ENCODE measurements at places on chromosomes 3 and 15.

- DNase-seq, result no peak
Observed at GRCh38 chr3:194787650-194788049, 102.0 kb downstream of the FAM43A start.

DNA sequence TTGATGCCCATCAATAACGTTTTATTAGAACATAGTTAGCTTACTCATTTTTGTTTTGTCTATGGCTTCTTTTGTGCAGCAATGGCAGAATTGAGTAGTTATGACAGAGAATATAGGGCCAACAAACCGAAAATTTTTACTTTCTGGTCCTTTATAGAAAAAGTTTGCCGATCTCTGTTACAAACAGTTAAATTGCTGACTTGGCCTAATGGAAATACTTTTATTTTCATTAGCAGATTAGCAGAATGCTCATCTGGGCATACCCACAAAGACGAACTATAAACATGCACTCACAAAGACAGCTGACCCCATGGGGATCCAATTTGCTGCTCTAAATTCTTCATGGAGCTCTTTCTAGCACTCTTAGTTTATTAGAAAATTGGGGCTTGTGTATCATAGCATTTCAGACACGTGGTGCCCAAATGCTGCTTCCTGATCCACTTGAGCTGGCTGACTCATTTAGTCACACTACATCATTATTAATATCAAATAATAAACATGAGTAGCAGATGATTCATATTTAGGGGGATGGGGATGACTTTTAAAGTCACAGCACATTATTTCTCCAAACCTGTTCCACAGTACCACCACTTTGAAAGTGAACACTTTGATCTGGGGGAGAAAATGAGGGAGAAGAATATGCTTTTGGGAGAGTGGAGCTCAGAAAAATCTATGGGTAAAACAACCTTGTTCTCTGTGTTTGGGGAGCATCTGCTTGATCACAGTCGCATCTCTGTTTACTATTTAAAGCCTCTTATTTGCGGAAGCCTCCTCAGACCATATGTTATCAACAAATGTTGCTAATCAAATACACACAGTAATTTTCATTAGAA lies 228.1 kb upstream of the FEZF2 start:
- DNase-seq, result no peak

DNA sequence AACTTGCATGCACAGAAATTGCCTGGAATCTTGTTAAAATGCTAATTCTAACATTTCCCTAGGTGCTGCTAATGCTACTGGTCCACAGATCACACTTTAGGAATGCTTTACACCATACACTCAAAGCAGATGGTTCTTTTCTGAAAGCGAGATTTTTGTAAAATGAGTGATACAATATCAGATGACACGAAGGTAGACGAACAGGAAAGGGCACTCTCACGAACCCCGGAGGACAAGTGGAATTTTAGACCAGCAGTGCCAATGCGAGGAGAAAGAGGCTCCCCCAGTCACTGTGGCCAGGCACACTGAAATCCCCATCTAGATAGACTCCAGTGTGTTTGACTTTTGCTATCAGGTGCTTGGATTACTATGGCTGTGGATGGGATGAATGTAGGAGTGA lies 21.0 kb downstream of the FAIM start:
- no peak for DNase-seq

GRCh38 chr15:45407786-45408185 lies 29.4 kb upstream of the GATM start:
- no peak for DNase-seq

DNA sequence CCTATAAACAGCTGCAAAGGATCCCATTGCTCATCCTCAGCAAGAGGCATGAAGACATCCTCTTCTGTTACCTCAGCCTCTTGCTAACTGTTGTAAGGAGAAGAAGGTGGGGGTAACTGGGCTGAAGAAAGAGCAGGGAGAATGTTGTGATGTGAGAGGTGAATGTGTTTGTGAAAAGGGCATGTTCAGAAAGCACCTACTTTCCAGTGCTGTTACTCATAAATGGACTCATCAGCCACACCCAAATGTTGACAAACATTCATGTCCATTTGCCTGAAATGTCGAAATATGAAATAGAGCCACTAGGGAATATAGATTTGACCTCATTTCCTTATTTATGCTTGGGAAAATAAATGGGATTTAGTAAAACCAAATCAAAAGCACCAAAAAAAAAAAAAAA lies 12.6 kb downstream of the SLC24A1 start:
- no peak for DNase-seq

GRCh38 chr3:122975924-122976293 lies 51.7 kb downstream of the SEMA5B start:
- no peak for DNase-seq

- no peak for DNase-seq
Observed at GRCh38 chr3:43373560-43373928, 87.2 kb downstream of the SNRK start.

DNA sequence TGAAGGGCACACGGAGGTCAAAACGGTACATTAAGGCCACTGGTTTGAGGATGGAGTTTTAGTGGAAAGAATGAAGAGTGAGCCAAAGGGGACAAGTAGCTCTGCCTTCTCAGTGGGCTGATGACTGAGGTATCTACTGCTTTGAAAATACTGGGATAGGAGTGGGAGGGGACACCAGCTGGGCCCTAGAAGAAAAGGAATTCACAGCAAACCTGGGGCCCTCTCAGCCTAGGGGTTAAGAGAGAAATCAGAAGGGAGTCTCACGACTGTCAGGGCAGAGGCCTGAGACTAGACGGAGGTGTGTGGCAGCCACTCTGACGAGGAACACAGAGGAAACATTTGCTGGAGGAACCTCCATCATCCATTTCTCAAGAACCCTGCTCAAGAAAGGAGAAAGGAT lies 75.1 kb downstream of the TNIK start:
- no peak for DNase-seq

DNA sequence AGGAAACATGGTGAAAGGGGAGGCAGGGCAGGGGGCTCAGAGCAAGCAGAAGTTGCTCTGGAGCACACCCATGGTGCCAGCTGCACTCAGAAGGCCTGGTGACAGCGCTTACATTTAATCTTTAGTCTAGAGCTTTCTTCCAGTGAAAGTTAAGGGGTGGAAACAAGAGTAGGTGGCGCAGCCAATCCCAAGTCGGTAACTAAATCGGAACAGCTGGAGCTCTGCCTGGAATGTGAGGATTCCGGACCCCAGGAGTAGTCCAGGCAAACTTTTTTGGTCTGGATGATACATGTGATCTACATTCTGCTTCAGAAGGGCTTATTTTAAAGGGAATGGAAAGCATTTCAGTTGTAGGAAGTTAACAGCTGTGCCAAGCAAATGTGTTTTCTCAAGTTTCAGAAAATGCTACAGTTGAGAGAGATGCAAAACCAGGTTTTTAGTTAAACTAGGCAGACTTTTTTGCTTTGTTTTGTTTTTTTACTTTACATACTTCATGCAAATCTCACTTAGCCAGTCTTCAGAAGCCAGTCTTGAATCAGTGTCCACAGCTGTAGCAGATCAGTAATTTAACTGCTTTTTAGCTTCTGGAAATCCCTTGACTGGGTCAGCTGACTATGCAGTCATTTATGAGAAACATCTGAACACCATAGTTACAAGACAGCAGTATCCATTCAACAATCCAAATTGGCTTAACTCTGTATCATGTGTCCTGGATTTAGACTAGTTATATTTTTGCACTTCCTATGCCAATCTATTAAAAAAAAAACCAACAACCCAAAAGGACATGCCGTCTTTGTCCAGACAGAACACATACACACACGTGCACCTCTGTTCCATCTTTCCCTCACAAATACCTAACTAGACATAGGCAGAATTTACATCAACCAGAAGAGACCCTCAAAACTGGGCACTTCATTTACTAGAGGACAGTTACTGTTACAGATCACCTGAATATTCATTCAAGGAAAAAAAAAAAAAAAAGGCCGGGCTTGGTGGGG lies 33.2 kb downstream of the ZNF106 start:
- peak; percentile 34 for DNase-seq

DNA sequence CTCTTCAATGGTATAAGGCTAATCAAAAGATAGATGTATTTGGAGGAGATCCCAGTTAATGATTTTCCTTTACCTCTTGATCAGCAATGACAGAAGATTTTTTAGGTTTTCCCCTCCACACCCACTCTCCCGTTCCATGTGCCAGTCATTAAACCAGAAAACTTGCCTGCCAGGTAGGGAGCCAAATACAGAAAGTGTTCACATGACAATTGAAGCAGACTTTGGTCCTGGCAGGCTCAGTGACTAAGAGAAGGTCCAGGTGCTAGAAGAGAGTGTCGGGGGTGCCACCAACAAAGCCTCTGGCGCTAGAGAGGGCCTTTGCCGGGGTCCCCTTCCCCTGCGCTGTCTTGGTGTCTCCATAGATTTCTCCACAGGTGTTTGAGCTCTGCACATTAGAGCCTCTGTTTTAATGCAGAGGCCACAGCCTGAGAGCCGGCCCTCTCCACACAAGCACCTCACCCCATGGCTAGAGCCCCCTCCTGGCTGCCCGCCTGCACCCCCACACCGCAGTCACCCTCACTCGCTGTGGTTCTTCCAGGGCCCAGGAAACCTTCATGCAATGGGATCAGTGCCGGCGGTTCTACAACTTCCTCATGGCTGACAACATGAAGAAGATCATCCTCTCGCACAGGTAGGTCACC lies 36.4 kb downstream of the RLBP1 start:
- no peak for DNase-seq
